ENCODE measurements at places on chromosomes 4 and X.

DNA sequence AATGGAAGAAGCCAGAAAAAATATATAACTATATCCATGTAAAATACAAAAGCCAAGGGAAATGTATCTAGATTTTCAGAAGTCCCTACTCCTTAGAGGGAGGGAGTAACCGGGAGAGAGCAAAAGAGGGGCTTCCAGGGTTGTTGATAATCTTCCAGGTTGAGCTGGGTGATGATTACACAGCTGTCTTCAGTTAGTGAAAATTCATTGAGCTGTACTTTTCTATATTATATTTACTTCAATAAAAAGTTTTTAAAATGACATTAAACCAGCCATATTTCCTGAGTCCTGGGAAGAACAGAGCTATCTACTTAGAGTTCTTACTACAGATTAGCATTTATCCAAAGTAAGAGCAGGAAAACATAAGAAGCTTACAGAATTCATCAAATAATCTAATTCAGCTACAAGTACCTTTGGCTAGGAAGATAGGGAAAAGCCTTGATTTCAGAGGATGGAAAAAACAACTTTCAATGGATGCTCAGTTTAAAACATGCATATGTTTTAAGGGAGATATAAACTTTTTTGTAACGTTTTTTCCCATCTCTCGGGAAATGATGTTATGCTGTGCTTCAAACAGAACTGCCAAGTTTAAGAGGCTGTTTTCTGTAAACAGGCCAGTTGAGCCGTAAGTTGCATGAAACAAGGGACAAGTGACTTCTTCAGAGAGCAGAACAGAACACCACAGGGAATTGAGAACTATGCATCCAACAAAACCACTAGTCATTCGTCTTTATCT lies 204.6 kb downstream of the SCFD2 start:
- no peak for DNase-seq

GRCh38 chr4:94038195-94038594 lies 169.5 kb upstream of the SMARCAD1 start:
- DNase-seq, result no peak

DNA sequence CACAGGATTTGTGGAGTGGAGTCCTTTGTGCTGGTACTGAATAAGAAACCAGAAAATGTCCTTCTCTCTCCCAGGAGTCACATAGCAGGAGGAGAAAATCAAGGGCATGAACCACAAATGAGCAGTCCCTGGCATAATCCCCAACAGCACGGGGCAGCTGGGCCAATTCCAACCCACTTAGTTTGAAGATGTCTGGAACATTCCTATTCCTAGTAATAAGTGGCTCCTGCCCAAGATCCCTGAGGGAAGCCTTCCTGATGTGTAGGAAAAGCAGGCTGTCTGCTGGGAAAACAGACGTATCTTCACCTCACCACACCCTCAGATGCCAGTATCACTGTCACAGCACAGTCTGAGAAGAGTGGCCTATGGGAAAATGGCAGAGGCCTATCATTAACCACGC lies 182.8 kb upstream of the MAP3K15 start:
- no peak for DNase-seq

- DNase-seq, result no peak
Measured at GRCh38 chr4:3017504-3017903, 54.1 kb downstream of the GRK4 start.

- DNase-seq, result no peak
Measured at GRCh38 chr4:22434895-22435294, 81.0 kb downstream of the ADGRA3 start.

GRCh38 chrX:25544641-25545040 lies 528.9 kb upstream of the ARX start:
- DNase-seq, result no peak

GRCh38 chr4:4645743-4646142 lies 103.9 kb upstream of the STX18 start:
- no peak for DNase-seq

DNA sequence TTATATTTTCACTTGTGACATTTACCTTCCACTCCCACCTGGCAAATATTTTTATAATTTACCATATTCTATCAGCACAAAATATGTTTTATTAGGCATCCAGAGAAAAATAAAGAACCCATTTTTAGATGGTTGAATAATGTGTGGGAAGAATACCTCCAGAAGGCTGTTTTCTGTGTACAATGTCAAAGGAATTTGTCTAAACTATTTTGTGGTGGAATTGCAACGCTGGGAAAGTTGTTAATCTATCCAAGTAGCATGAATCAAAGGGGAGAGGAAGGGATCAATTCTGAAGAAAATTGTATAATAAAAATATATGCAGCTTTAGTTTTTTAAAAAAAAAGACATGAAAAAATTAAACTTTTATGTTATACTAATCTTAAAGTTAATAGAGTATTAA lies 706.5 kb downstream of the FSTL5 start:
- no peak for DNase-seq

GRCh38 chr4:141006242-141006802 lies 126.9 kb downstream of the RNF150 start:
- DNase-seq, result no peak

DNA sequence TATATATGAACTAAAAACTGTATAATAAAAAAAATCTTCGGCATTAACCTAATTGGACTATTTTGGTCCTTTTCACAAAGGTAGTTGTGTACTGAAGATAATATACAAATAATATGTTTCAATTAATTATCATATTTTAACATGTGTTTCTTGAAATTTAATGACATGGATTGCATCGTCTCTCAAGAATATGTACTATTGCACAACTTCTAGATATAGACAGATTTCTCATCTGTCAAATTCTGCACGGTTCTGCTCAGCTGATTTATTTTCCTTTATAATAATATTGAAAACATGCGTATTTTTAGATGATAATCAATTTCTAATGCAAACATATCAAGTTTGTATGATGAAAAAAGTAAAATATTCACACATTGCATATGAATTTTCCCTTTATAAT lies 498.7 kb upstream of the PABPC4L start:
- DNase-seq, result no peak

- no peak for DNase-seq
Measured at GRCh38 chrX:22314692-22315091, 42.0 kb downstream of the CBLL2 start.
